A673 (cell line): ENCODE measurements at places on chromosomes 7 and 10.

DNA sequence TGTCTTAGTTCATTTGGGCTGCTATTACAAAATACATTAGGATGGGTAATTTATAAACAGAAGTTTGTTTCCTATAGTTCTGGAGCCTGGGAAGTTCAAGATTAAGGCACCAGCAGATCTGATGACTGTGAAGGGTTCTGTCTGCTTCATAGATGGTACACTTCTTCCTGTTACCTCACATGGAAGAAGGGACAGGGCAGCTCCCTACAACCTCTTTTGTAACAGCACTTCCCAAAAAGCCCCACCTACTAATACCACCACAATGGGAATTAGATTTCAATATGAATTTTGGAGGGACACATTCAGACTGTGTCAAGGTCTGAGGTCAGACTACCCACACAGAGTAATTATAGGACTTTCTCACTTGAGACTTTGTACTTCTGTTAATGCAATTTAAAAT is 260.3 kb downstream of the ARHGAP12 start:
- DNase-seq: no peak

- DNase-seq: no peak
Observed at GRCh38 chr10:9198611-9199010, 1144.1 kb downstream of the GATA3 start.

- DNase-seq: peak; percentile 24
Observed at GRCh38 chr10:18610517-18610916, 40.9 kb downstream of the NSUN6 start.

DNA sequence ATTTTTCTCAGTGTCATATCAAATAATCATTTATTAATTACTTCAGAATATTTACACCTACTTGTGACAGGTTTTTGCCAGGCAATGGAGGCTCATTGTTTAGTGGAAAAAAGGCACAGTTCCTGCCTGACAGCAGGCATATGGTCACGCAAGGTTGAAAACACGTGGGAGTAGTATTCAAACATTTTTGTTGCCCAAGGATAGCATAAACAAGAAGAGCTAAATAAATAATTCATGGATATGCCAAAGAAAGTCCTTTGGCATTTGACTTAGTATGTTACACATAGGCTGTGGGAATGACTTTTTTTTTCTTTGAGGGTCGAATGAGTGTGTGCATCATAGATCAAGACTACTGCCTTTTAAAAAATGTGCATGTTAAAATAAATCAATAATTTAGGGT is 120.5 kb upstream of the SEMA3E start:
- no peak for DNase-seq

DNA sequence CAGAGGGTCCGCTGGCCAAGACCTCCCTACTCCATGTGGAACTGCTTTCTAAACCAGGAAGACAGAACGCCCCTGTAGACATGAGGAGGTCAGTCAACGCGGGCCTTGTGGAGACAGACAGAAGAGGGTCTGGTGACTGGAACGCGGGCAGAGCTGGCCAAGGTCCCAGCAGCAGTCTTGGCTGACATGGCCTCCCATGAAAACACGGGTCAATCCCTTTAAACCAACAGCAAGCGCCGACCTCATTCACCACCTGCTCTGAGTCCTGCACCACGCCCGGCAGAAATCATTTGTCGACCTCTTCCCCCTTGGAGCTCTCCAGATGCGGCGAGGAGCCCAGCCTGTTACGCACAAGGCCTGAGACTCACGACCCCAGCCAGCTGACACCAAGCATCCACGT is 78.5 kb downstream of the ZRANB1 start:
- no peak for DNase-seq

- DNase-seq: no peak
Observed at GRCh38 chr7:2523941-2524807, 4.6 kb downstream of the LFNG start.

- no peak for DNase-seq
Observed at GRCh38 chr7:155725006-155725355, 80.5 kb downstream of the RBM33 start.

DNA sequence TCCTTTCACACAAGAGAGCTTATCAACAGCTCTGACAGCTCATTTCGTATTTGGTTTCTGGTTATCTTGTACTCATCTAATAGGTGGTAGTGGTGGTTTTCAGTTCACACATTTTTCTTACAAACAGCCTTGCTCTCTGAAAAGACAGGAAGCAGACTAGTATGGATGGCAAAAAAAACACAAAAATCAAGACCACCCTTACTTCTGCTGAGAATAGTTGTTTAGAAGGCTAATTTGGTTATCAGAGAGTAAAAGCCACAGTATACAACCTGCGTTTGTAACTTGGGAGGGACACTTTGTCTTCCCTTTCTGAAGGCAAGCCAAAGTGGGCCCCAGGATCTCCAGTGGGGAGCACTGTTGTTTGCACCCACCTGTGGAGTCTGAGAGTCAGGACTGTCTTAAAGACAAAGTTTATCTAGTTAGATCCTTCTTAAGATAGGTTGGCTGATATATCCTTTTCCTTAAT is 68.0 kb downstream of the PIP4K2A start:
- no peak for DNase-seq
